Activated T-helper 17 cell treated with anti-CD3 and anti-CD28 coated beads, Interleukin-2, amount 50 U/mL, for 72 hours (primary cell): ENCODE measurements at places on chromosomes 2 and 18.

DNA sequence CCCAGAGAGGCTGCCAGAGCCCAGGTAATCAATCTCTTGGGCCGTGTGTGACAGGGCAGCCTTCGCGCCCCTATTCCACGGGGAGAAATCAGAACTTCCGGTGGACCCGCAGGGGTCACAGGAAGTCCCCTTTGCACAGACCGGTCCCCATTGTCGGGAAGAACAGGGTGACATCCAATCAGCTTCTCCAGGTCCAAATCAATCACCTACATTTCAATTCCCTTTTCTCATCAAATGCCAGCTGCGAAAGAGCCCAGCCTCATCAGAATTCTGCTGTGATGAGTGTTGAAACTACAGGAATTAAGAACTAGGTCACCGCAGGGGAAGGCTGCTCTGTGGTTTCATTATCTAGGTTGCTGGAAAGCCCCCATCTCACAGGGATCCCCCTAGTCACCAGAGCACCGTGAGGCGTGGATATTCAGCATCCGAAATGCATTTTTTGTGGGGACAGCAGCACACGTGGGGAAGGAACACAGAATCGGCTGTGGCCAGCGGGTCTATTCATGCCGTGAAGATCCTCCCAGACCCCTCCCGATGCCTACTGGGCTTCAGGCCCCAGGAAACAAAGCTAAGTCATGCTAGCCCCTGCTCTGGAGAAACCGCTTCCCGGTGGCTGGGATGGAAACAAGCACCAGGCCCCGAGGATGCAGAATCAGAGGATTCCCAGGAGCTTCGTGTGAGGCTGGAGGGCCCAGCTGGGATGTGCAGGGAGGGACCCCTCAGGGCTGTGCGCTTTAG is 193.7 kb upstream of the ID2 start:
- ATAC-seq = peak; percentile 67

- no peak for ATAC-seq
Observed at GRCh38 chr2:110979471-110980338, 141.0 kb upstream of the BCL2L11 start.

- ATAC-seq = no peak
Observed at GRCh38 chr2:40027968-40028367, 248.9 kb upstream of the THUMPD2 start.

DNA sequence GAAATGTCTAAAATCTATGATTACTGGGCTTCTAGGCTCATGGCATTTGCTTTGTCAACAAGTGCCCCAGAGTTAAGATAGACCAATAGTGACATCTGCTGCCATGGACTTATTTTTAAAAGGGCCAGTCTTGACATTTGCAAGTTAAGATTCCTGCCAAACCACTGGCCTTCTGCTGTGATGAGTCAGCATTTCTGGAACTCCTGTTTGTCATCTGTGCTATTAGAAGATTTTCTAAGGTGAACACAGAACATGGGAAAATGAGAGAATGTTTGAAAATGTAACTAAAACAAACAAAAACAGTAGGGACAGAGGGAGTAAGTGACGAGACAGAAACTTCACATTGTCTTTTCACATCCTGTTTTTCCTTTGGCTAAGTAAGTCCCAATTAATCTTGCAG is 93.7 kb upstream of the WDR75 start:
- peak; percentile 48 for ATAC-seq

GRCh38 chr18:58538604-58539386 is 90.1 kb downstream of the ALPK2 start:
- ATAC-seq = no peak

DNA sequence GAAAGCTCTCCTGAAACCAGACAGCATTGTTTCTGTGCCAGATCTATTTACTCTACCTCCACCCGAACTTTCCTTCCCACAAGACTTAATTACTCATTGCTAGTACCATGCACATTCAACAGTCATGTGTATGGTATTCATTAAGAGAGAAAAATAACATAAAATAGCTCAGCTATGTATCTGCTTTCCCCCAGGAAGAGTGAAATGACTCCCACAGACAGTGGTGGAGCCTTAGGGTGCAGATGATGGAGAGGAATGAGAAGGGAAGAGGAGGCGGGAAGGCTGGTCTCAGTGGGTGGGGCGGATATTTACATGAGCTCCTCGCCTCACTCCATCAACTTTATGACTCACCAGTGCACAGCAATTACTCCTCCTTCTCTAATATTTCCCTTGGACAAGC is 724.5 kb downstream of the EPHA4 start:
- no peak for ATAC-seq

DNA sequence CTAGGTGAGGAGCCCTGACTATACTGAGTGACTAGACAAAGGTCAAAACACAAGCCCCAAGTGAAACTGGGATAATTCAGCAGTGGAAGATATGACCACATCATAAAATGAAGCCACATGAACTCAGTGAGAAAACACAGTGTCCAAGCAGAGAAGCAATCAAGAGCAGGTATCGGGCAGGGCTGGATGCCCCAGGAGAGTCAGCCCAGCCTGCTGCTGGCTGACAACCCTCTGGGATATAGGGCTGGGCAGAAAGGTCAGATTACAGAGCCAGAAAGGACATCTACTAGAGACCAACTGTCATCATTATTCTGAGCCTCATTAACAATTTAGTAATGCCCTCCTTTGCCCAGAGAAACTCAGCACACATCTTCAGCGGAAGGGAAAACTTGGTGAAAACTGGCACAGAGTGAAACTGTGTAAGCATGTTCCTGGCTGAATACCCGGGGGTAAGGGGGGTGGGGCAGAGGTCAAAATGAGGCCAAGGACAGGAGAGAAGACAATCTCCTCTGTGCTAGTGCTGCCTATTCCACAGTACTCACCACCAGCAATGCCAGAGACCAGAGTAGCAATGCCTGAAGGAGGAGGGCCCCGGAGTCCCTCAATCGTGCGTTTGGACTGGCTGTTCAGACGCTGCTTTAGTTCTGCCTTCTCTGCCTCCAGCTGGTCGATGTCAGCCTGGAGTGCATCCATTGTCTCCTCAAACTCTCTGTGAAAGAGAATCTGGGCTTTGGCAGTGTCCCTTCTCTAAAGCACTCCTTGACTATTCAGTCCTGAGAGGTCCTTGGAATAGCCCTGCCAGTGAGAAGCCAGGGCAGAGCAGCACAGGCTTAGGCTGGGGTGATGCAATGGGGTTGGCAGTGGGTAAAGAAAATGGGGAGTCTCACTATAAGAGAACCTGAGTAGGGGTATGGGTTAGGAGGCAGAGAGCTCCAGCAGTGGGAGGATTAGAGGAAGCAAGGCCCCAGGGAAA is 15.3 kb downstream of the DCTN1 start:
- no peak for ATAC-seq

DNA sequence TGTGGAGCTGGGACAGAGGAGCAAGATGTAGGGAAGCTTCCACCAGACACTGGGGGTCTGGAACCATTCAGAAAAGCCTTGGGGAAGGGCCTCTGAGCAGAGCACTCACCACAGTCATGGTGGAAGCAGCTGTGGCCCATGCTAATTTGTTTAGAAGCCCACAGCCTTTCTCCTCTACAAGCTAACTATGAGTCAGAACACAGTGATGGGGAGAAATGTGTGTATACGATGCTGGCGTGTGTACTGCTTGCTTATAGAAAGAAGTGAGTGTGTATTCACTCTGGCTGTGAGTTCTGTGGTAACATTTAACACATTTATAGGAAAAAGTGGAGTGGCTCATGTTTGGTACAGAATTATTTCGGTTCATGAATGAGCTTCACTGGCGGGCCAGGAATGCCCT is 157.0 kb upstream of the ACAA2 start:
- no peak for ATAC-seq

GRCh38 chr2:101162561-101163330 is 11.6 kb upstream of the TBC1D8 start:
- no peak for ATAC-seq

- ATAC-seq = no peak
Observed at GRCh38 chr2:100842241-100842922, 22.4 kb downstream of the NPAS2 start.

DNA sequence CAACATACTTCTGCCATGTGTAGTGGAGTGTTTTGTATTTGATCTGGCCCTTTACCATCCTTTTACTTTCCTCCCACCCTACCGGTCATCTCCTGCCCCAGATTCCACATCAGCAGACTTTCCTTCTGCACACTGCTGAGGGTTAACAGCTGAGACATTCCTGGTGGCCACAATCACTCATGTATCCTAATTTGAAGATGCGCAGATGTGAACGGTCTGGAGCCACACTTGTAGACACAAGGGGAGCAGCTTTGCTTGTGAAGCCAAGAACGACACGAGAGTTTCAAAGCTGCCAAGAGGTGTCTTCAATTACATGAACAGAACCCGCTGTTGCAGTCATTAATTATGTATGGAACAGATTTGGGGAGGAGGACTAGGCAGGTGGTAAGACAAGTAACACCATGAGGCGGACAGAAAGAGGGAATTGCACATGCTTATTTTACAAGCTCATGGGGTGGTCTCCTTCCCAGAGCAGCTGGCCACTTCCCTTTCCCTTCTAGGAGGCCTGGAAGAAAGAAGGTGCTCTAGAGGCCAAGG is 260.7 kb upstream of the KLHL29 start:
- no peak for ATAC-seq

GRCh38 chr2:172293952-172294351 is 133.4 kb upstream of the ITGA6 start:
- no peak for ATAC-seq

DNA sequence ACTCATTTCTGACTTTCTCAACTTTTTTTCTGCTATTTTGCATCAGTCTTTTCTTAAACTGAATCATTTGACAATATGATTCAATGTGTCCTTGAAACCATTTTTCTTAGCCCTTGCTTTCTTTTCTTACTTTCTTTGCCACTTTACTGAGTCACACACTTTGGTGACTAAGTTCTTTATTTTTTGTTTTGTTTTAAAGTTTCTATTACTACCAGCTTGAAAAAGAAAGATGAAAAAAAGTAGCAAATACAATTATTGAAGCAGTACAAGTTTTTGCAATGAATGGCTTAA is 116.5 kb downstream of the DOCK10 start:
- ATAC-seq = peak; percentile 49

DNA sequence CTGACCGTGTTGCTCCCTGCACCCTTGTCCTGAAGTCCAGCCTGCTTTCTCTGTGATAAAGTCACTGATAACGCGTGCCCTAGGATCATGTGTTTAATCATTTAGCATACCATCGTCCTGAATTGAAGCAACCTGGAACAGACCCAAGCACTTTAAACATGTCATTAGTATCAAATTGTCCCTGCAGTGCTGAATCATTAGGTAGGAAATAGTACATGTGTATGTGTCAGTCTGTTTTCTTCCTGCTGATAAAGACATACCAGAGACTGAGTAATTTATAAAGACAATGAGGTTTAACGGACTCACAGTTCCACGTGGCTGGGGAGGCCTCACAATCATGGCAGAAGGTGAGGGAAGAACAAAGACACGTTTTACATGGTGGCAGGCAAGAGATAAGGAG is 2.8 kb downstream of the ASB18 start:
- no peak for ATAC-seq

DNA sequence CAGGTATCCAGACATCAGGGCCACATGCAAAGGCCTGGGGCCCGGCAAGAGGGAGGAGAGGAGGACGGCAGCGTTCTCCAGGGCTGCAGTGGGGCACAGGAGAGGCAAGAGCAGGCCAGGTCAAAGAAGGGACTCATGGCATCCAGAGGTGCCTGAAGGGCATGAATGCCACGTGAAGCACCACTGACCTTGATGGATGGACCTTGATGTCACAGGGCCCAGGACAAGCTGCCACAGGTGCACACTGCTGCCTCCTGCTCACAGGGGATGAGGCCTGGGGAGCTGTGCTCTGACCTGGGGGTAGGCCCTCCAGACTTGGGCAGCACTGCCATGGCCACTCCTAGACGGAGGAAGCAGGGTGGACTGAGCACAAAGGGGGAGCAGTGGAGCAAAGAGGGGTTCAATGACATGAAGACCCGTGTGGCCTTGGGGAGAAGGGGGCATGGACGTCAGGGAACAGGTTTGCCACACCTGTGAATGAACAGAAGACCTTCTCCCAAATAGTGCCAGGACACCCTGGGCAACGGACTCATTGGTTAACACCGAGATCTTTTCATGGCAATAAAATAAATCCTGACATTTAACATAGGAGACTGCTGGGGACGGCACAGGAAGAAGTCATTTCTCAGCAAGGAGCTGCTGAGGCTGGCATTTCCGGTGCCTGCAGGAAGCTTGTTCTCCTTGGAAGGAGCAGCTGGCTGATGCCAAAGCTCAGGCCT is 65.6 kb downstream of the EMX1 start:
- ATAC-seq = no peak

GRCh38 chr2:98936353-98937351 is 627 bp upstream of the CRACDL start:
- peak; percentile 82 for ATAC-seq

GRCh38 chr18:74558096-74558495 is 23.8 kb downstream of the CNDP1 start:
- ATAC-seq = no peak

- ATAC-seq = no peak
Observed at GRCh38 chr2:96940980-96941775, 45.2 kb downstream of the FAM178B start.

GRCh38 chr2:106868275-106868674 is 17.7 kb downstream of the ST6GAL2 start:
- no peak for ATAC-seq

DNA sequence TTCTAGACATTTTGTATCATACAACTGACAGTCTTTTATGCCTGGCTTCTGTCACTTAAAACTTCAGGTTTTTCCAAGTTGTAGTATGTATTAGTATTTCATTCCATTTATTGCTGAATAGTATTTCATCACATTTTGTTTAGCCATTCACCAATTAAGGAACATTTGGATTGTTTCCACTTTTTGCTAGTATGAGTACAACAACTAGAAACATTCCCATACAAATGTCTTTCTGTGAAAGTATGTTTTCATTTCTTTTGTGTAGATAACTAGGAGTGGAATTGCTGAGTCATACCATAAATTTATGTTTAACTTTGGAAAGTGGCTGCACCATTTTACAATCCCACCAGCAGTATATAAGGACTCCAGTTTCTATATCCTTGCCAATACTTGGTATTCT is 135.9 kb downstream of the ATAD2B start:
- no peak for ATAC-seq

- ATAC-seq = peak; percentile 28
Observed at GRCh38 chr2:111905990-111906735, 7.8 kb downstream of the MERTK start.

GRCh38 chr2:15993666-15994065 is 53.3 kb downstream of the MYCN start:
- ATAC-seq = no peak
